ENCODE measurements at places on chromosomes 3 and 15. TPM values are rescaled to one million over a fixed set of nuclear protein-coding genes. Genes with fewer than 3 reads are reported as not detected.

- no peak for DNase-seq
Measured at GRCh38 chr3:156518726-156519125, 36.2 kb downstream of the SSR3 start.

Gene CLCN2
- total RNA-seq: 12.9 TPM

Gene MKRN2
- 43.3 TPM for total RNA-seq

- DNase-seq: peak; percentile 77
Measured at GRCh38 chr3:189123595-189124387, 48.0 kb upstream of the TPRG1 start.

Gene ROPN1
- not detected for total RNA-seq

DNA sequence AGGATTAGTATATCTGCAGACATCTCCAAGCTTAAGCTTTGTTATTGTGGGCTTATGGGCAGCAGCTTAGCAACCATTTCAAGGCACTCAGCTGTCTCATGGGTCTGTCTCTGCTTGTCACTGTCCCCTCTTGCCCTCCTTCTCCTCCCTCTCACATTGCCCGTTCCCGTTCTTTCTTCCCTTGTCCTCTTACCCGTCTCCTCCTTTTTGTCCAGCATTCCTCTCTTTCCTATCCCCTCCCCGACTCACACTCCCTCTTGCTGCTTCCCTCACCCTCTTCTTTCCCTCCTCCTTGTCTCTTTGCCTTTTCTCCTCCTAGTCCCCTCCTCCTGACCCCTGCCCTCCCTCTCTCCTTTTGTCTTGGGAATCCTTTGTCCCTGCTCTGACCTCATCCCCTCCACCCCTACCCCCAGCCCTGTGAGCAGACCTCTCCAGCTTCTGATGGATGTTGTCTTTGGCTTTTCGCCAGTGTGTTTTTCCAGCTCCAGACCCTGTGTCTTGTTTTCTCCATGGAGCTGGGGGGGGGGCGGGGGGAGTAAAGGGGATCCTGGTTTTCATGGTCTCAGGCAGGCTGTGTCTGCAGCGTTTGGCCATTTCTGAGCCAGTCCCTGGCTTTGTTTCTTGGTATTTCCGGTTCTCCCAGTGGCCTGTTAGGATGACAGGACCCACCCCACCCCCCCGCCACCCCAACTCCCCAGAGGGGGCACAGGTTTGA, 47.9 kb upstream of the TRAK1 start:
- DNase-seq: peak; percentile 46

DNA sequence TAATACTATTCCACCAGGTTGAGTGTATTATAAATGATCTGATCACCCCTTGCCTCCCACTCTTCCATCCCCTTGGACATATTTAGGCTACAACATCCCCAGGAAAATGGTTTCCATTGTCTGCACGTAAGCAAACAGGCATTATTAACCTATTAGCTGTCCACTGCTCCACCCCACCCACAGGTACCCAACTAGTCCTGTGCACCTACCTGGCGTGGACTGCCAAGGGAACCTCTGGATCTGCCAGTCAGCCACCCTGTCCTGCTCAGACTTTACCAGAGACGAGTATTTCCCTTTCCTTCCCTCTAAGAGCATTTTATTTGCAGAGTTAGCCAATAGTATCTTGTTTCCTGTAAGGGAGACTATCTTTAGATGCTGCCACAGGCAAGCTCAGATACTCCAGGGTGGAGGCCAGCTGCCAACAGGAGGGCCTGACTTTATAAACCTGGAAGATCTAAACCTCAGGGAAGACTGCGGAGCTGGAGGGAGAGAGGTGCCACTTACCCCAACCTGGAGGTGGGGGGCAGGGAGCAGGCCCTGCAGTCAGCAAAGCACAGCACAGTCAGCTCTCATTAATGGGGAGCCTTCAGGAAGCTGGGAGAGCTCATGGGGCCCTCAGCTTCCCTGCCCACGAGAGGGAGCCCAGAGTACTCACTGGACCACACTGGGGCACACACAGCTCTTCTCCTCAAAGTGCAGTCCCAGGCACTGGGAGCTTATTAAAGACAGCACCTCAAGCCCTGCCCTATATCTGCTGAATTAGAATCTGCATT, at the start of gene CX3CR1:
TSS of gene CX3CR1 (minus strand) at position 292 of the 773 bp plus-strand sequence. CDS start 13,527 bp downstream, outside the sequence.
- DNase-seq: no peak

Gene GP9
- total RNA-seq: not detected

Gene REC114
- total RNA-seq: not detected

Gene LTK
- not detected for total RNA-seq

GRCh38 chr15:72358650-72359171, 17.1 kb downstream of the HEXA start:
- peak; percentile 65 for DNase-seq

Gene SLC12A8
- total RNA-seq: 4.7 TPM

GRCh38 chr3:173796890-173797289, 399.3 kb downstream of the NLGN1 start:
- no peak for DNase-seq

DNA sequence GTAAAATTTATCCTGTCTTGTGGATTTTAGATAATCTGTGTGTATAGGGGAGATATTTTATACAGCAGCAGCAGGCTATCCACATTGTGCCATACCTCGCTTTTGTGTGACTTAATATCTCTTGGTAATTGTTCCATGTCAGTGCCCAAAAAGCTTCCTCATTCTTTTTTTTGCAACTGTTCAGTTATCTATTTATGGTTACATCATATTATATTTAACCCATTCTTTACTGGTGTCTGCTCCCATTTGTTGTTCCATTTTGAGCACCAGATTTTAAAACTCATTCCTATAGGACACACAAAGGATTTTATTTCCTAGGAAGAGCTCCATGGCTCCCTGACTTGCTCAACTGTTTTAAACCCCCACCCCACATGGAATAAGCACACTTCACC, 86.3 kb upstream of the RASGRP1 start:
- no peak for DNase-seq

- DNase-seq: no peak
Measured at GRCh38 chr3:37999836-38000235, 9.2 kb downstream of the VILL start.

GRCh38 chr15:88738796-88739195, 64.4 kb upstream of the ACAN start:
- DNase-seq: no peak

DNA sequence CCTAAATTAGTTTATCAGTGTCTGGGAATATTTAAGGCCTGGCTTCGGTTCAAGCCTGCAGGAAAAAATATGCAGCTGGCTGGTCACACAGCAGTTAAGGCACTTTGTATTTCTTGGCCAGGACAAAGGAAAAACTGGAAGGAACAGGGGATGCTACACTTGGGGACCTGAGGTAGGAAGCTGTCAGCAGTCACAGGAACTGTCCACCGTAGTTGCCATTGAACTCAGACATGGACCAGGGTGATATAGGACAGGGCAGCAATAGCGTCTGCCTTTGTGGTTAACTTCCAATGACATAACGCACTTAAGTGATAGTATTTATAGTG, 49.1 kb downstream of the NR1D2 start:
- DNase-seq: no peak
